ENCODE measurements at places on chromosomes 1 and 21. TPM values are rescaled to one million over a fixed set of nuclear protein-coding genes. Genes with fewer than 3 reads are reported as not detected.

Gene WNT3A
- not detected for total RNA-seq

Gene CNIH3
- total RNA-seq = 2.0 TPM

Gene PIGR
- total RNA-seq = not detected

Gene TMCO4
- 7.3 TPM for total RNA-seq

Gene SPATA21
- total RNA-seq = not detected

Gene SPRR5
- total RNA-seq = not detected

Gene RIPPLY3
- not detected for total RNA-seq

Gene TMEM125
- not detected for total RNA-seq

Gene NTMT2
- not detected for total RNA-seq

Gene TCHHL1
- total RNA-seq = not detected

DNA sequence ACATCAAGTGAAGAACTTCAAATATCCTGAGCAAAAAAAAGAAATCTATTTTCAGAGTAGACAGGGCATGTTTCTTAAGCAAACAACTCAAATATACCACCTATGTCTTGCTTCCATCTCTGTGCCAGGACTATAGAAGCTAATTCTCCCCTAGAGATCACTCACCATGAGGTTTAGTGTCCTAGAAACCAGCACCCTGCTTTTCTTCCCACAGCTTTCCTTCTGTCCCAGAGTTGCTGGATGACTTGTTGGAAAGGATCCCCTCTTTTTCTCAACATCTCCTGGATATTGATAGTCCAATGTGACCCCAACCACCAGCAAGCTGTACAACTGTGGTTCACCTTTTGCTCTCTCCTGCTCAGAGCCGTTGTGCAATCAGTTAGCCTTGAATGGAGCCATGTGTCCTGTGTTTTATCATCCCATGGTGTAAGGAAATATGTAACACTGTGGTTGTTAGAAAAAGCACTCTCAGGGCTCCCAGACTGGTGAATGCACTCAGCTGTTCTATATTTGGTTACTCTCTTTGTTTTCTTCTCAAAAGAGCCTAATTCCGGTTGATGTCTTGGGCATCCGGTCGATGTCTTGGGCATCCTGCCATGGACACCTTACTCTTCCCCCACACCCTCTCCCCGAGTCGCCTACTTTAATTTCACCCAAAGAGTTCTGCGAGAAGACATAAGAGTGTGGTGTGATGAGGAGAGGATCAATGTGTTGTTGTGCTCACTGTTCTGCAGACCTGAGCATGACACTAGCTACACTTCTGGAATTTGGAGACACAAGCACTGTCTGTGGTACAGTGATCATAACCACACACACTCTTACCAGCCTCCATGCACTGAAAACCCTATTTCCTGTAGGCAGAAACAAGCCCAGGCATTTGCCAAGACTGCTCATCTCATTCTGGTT is 1.7 kb downstream of the TNFSF4 start:
- no peak for DNase-seq

- DNase-seq = no peak
These were observed 13.3 kb downstream of the OR2B11 start for GRCh38 chr1:247444571-247444970.

- DNase-seq = no peak
These were observed 19.6 kb upstream of the SLC26A9 start for GRCh38 chr1:205962821-205963221.

DNA sequence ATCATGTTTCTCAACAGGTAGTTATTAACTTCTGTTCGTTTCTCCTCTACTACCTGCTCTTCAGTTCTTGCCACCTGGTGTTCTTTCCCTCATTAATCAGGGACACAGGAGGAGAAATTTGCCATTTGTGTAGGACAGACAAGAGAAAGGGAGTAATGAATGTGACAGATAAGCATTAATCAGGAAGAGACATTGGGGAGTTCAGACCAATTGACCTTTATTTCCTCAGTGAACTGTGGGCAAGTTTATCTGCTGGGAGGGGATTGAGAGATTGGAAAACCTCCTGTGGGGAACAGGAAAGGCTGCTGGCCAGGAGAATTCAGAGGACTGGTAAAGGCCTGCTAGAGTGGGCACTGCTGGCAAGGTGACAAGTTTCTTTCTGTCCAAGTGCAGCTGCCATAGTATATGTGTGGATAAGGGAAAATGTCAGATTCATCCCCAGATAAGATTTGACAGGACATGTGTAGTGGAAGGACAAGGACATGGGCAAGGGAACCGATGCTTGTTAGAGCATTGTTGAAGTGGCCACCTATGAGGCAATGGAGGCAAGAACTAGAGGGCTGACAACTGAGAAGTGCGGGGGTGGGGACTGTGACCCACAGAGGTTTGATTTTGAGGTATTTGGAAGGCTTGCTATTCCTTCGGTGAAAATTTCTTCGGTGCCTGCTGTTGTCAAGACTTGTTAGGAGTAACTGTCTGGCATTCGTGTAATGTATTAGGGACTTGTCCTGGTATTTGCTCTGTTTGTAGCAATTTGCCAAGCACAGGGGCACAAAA is 12.6 kb downstream of the SZT2 start:
- DNase-seq = no peak

GRCh38 chr1:218031901-218032300 is 253.2 kb upstream of the RRP15 start:
- no peak for DNase-seq

GRCh38 chr1:161932668-161933067 is 91.0 kb downstream of the OLFML2B start:
- no peak for DNase-seq

GRCh38 chr1:98910827-98911226 is 93.8 kb downstream of the PLPPR5 start:
- no peak for DNase-seq

DNA sequence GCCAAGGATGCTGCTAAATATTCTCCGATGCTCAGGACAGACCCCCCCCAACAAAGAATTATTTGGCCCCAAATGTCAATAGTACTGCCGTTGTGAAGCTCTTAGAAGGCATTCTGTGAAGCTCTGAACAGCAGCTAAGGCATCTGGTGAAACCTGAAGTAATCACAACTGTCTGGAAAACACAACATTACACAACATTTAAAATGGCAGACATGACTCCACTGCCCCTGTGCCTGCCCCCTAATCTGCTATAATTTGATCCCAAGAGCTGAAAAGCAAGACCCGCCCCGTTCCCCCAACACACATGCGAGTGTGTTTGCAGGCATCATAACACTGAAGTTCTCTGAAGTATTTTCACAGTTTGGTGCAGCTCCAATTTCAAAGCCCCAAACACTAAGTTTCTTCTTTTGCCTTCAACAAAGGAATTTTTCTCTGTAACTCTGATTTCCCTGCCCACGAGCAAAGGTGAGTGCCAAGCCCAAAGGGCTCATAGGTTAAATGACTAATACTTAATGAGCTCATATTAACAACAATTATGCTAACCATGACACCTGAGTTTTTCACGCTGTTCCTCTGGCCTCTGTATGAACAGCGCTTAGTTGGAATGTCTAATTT is 129.2 kb downstream of the CLIC6 start:
- DNase-seq = no peak

- DNase-seq = no peak
These were observed 5.0 kb downstream of the WNT3A start for GRCh38 chr1:228011721-228012311.

GRCh38 chr1:54487571-54488050 is 60.4 kb upstream of the ACOT11 start:
- no peak for DNase-seq

DNA sequence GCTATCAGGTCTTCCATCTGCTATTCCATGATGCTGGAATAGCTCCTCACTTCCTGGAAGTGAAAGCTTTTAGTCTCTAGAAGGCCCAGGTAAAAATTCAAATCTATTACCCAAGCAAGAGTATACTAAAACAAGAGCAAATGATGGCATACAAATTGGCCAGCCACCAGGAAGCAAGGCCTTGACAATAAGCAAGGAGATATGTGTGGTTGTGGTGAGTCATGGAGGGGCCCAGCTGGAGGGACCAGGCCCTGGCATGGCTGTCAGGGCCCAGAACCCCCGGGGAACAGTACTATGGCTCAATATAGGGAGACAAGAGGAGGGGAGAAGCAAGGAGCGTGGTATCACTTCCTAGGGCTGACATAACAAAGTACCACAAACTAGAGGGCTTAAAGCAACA is 358.7 kb downstream of the RRAGC start:
- DNase-seq = no peak

GRCh38 chr1:172320733-172321132 is 99.8 kb upstream of the C1orf105 start:
- DNase-seq = no peak
